A549 treated with Hydrocortisone at 1 μM for 4 hours (cell line): ENCODE measurements at places on chromosomes 1 and 21. TPM values are rescaled to one million over a fixed set of nuclear protein-coding genes. Genes with fewer than 3 reads are reported as not detected.

ARHGEF10L gene
- total RNA-seq: 6.0 to 7.2 TPM (median 6.1 TPM) in 5 replicates

KRTAP10-6 gene
- total RNA-seq: not detected in 5 replicates

RBBP5 gene
- 11.2 to 16.5 TPM (median 11.5 TPM) in 5 replicates for total RNA-seq

NBPF19 gene
- 6.6 to 10.6 TPM (median 6.9 TPM) in 5 replicates for total RNA-seq

MTARC1 gene
- total RNA-seq: 7.8 to 9.6 TPM (median 8.7 TPM) in 5 replicates

FAM78B gene
- total RNA-seq: 0.24 to 0.39 TPM (median 0.34 TPM) in 5 replicates

S100B gene
- total RNA-seq: not detected in 5 replicates

SMG7 gene
- 29.4 to 39.8 TPM (median 34.5 TPM) in 5 replicates for total RNA-seq

UCHL5 gene
- 41.7 to 51.9 TPM (median 43.9 TPM) in 5 replicates for total RNA-seq

IPO13 gene
- 15.0 to 16.0 TPM (median 15.7 TPM) in 5 replicates for total RNA-seq

PRKAB2 gene
- total RNA-seq: 9.5 to 13.0 TPM (median 10.4 TPM) in 5 replicates

PPIAL4G gene
- total RNA-seq: not detected in 5 replicates

KIF14 gene
- total RNA-seq: 6.5 to 12.2 TPM (median 9.9 TPM) in 5 replicates

PLPP3 gene
- total RNA-seq: 24.6 to 31.4 TPM (median 27.6 TPM) in 5 replicates

LRRIQ3 gene
- 0.54 to 0.82 TPM (median 0.74 TPM) in 5 replicates for total RNA-seq

MXRA8 gene
- 0.12 to 0.25 TPM (median 0.16 TPM) in 5 replicates for total RNA-seq

L1TD1 gene
- total RNA-seq: not detected in 5 replicates

UTS2 gene
- total RNA-seq: not detected in 5 replicates

F13B gene
- total RNA-seq: 0.05 to 0.08 TPM (median 0.07 TPM) in 5 replicates

HAO2 gene
- 0.05 TPM in 1 of 5 replicates, not detected in the others for total RNA-seq

TIE1 gene
- 0.02 to 0.15 TPM in 2 of 5 replicates, not detected in the others for total RNA-seq

FAM72B gene
- total RNA-seq: 5.3 to 7.3 TPM (median 6.6 TPM) in 5 replicates

PTPN14 gene
- total RNA-seq: 7.6 to 14.4 TPM (median 10.7 TPM) in 5 replicates

RYR2 gene
- total RNA-seq: 0.01 to 0.18 TPM (median 0.05 TPM) in 5 replicates

FMO3 gene
- not detected in 5 replicates for total RNA-seq

EDARADD gene
- 2.9 to 3.6 TPM (median 3.2 TPM) in 5 replicates for total RNA-seq

ARHGEF16 gene
- total RNA-seq: 4.5 to 5.4 TPM (median 5.1 TPM) in 5 replicates

PIGM gene
- total RNA-seq: 3.7 to 5.7 TPM (median 4.3 TPM) in 5 replicates

SH2D5 gene
- 12.1 to 17.9 TPM (median 15.3 TPM) in 5 replicates for total RNA-seq

SLAMF7 gene
- total RNA-seq: 0.99 to 2.1 TPM (median 1.8 TPM) in 5 replicates

TGFB2 gene
- total RNA-seq: 10.1 to 13.5 TPM (median 12.3 TPM) in 5 replicates

MAPKAPK2 gene
- 78.9 to 90.6 TPM (median 89.4 TPM) in 5 replicates for total RNA-seq

KCNE2 gene
- not detected in 5 replicates for total RNA-seq

RXRG gene
- 0.05 TPM in 1 of 5 replicates, not detected in the others for total RNA-seq

UMODL1 gene
- not detected in 5 replicates for total RNA-seq

HIPK1 gene
- total RNA-seq: 13.4 to 16.6 TPM (median 15.2 TPM) in 5 replicates

CHIA gene
- total RNA-seq: not detected in 5 replicates

WDR64 gene
- total RNA-seq: 0.08 TPM in 1 of 5 replicates, not detected in the others

CBR3 gene
- total RNA-seq: 8.4 to 12.4 TPM (median 11.1 TPM) in 5 replicates

TMCO4 gene
- total RNA-seq: 5.4 to 7.5 TPM (median 6.1 TPM) in 5 replicates

KLHDC8A gene
- 0.55 to 1.2 TPM (median 0.75 TPM) in 5 replicates for total RNA-seq

GUCA2B gene
- total RNA-seq: 0.20 to 0.32 TPM (median 0.23 TPM) in 3 of 5 replicates, not detected in the others

HS2ST1 gene
- total RNA-seq: 9.6 to 13.1 TPM (median 11.7 TPM) in 5 replicates

KRTAP21-2 gene
- not detected in 5 replicates for total RNA-seq

IQCC gene
- 1.3 to 2.4 TPM (median 1.9 TPM) in 5 replicates for total RNA-seq

MAD2L2 gene
- 41.8 to 51.3 TPM (median 49.8 TPM) in 5 replicates for total RNA-seq
